ENCODE measurements at places on chromosomes 11 and 22.

DNA sequence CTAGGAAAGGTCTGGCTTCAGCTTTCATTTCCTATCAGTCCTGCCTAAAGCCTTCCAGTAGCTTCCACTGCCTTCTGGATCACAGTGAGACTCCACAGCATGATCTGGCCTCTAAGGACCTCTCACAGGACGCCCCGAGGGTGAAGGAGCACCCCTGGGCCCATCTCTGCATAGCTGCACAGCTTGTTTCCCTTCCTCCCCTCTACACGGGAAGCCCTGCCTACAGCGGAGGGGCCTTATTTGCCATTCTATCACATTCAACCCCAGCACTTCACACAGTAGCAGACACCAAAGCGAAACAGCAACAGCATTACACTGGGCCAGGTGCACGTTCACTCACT, 162.3 kb upstream of the GRK3 start:
- no peak for DNase-seq

DNA sequence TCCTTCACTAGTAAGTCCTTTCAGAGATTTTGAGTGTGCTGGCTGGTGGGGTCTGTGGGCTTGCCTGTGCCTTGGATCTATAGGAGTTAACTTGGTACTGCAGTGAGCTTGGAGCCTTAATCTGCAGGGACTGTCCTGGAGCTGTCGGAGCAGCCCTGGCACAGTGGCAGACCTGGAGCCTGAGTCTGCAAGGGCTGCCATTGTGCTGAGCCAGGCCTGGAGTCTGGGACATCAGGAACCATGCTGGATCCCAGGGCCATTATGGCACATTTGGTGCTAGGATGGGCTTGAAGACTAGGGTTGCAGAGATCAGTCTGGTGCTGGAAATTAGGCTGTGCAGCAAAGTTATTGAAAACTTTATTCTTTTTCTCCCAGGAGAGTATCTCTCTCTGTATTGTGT, 665.4 kb downstream of the METTL15 start:
- DNase-seq = no peak

- no peak for DNase-seq
These were observed 118.1 kb upstream of the ARHGAP20 start for GRCh38 chr11:110830344-110830743.

DNA sequence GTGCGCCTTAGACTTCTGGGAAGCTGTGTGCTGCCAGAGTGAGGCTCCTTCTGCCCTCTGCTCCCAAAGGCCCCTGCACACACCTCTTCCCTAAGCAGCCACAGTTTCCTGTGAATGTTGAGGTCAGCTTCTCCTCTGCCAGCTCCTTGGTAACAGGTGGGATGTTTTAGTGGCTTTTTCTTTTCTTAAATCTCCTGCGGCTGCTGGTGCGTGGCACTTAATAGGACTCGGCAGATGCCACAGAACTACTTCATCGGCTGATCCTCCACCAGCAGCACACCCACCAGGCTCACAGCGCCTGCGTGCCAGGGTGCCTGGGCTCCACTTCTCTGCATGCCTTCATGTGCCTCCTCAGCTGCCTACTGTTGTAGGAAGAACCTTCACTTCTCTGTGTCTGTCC, 87.8 kb downstream of the RCN1 start:
- no peak for DNase-seq

DNA sequence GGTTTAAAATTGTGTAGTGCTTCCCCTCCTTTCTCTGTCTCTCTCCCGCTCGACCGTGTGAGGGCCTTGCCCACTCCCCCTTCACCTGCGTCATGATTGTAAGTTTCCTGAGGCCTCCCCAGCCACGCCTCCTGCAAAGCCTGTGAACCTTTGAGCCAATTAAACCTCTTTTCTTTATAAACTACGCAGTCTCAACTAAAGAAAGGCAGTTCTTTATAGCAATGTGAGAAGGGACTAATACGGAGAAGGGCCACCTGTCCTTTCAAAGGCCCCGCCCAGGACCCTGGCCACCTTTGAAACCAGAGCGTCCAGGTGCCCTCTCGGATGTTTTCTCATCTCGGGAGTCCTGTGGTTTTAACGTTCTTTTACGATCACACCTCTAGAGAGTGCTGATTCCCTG, 741.5 kb downstream of the BRD1 start:
- no peak for DNase-seq

- DNase-seq = no peak
These were observed 4.7 kb upstream of the C11orf86 start for GRCh38 chr11:66970371-66970806.

- no peak for DNase-seq
These were observed 37.1 kb upstream of the SLC37A2 start for GRCh38 chr11:125025968-125026367.

- DNase-seq = no peak
These were observed 81.1 kb upstream of the SHANK2 start for GRCh38 chr11:71333473-71333872.

DNA sequence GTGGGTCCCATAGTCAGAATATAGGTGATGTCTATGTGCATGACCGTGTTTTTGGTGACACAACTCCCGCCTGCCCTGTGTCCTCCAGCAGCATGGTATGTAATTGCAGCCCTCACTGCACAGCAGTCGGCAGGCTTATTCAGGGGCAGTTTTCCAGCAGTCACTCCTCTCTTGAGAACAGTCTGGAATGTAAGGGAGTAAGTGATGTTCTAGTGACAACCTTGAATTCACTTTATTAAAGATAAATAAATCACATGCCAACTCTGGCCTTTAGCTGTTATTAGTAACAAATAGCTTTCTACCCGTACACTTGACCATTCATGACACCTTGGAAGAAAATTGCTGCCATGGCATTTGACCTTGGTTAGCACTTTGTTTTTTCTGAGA, 27.9 kb downstream of the ZNRF3 start:
- DNase-seq = no peak

- DNase-seq = no peak
These were observed 83.6 kb downstream of the CLPB start for GRCh38 chr11:72350752-72351151.

DNA sequence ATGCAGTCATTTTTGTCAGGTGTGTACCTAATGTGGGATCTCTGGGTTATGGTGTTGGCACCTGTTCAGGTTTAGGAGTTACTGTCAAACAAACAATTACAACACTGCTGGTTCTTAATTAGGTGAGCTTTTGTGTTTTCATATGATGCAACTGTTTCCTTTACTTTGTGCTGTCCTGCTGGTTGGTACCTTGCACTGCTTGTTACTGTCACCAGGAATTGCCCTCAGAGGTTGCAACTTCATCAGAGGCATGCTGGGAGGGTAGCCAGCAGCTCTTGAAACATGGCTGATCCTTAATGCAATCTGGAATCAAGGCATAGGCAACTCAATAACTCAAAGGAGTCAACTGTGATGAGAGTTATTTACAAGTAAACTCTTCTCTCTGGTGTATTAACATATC, 400.3 kb downstream of the MIAT start:
- DNase-seq = peak; percentile 40

- DNase-seq = no peak
These were observed 672.2 kb downstream of the LRRC4C start for GRCh38 chr11:40787224-40787623.

- DNase-seq = no peak
These were observed 7.4 kb downstream of the KMT2A start for GRCh38 chr11:118443590-118444218.

- no peak for DNase-seq
These were observed 211.0 kb upstream of the NAV2 start for GRCh38 chr11:19501631-19502030.

GRCh38 chr22:46583571-46583970, 36.6 kb upstream of the GRAMD4 start:
- DNase-seq = no peak

- peak; percentile 83 for DNase-seq
These were observed 171.0 kb downstream of the NELL1 start for GRCh38 chr11:20840341-20840740.

- no peak for DNase-seq
These were observed 33.0 kb downstream of the GNB1L start for GRCh38 chr22:19821523-19822300.

Measured in NCI-H2029 (cell line).